Prostate gland (tissue), 2 donors: ENCODE measurements at places on chromosomes 13 and 19. TPM values are rescaled to one million over a fixed set of nuclear protein-coding genes. Genes with fewer than 3 reads are reported as not detected.
A peak's percentile ranks its signal among the peaks of the same experiment; 100 is the strongest.

DNA sequence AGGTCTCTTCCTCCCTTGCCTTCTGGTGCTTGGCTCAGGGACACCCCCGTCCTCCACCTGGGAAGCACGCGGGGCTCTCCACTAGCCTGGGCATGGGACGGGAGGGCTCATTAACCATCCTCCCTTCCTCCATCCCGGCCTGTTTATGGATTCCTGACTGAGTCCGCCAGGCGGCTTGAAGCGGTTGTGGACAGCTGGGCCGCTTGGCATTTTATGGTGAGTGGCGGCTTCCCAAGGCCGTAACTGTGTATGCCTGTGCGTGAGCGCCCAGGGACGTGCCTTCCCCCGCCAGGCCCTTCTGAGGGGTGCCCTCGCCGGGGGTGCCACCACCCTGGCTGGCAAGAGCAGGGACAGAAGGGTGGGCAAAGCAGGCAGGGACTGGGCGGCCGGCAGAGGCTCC lies 202.8 kb downstream of the URI1 start:
- no peaks in the 10 kb centered on the region for H3K4me1 ChIP-seq
- no peaks in the 10 kb centered on the region for H3K36me3 ChIP-seq
- no peaks in the 10 kb centered on the region for H3K27me3 ChIP-seq
- DNase-seq: no peak
- H3K4me3 ChIP-seq: no peak overlapping the region

DNA sequence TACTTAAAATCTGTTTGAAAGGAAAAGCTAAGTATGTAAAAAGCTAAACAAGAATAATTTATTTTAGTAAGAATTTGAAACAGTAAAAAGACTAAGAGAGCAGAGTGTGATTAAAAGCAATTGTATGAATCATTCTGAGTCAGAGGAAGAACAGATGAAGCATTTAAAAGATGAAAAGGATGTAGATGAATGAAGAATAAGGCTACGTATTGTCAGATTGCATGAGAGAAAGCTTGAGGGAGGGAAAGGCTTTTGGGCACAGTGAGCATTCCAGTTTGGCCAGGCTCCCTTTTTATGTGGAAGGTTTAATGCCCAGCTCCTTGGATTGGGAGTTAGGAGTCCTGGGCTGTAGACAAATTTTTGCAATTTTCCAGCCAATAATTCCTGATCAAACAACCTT lies 117.7 kb downstream of the FREM2 start:
- no peak overlapping the region for H3K27ac ChIP-seq
- H3K4me1 ChIP-seq: no peaks in the 10 kb centered on the region
- DNase-seq: no peak

GRCh38 chr13:79212064-79212619 lies 193.9 kb downstream of the RBM26 start:
- no peaks in the 10 kb centered on the region for H3K4me1 ChIP-seq
- no peak overlapping the region for H3K27ac ChIP-seq
- no peaks in the 10 kb centered on the region for H3K36me3 ChIP-seq
- no peaks in the 10 kb centered on the region for H3K27me3 ChIP-seq
- H3K4me3 ChIP-seq: no peak overlapping the region
- no peak for DNase-seq

DNA sequence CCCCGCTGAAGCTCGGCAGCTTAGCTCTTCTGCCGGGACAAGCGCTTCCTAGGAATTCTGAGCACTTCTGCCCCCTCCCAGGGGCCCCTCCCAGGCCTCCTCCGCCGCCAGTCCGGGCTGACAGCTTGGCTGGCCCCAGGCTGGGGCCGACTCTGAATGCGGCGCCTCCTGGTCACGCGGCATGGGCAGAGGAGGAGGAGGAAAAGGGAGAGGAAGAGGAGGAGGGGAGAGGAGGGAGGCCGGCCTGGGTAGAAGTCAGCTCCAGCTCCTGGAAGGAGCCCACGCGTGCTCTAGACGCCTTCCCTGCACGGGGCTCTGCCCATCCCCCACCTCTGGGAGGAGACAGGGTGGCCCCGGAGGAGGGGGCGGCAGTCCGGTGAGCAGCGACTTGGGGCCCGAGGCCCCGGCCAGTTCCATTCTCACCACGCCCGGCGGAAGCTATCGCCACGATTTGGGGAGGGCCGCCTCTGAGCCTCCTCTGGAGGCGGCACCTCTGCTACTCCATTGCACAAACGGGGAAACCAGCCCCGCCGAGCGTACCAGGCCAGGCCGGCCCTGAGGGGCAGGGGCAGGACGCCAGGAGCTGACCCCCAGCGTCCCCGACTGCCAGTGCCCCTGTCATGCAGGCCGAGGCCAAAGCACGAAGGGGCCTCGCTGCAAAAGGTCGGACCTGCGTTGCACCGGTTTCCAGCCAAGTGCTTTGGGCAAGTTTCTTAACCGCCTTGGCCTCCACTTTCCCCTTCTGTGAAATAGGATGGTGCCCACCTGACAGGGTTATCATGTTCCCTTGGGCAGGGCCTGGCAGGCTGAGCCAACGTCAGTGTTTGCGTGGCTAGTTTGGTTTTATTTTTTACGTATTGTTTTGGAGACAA lies 31.6 kb downstream of the CCNE1 start:
- no peaks in the 10 kb centered on the region for H3K27me3 ChIP-seq
- no peak overlapping the region for H3K27ac ChIP-seq
- no peaks in the 10 kb centered on the region for H3K36me3 ChIP-seq
- H3K4me1 ChIP-seq: peaks cover 6% of the 10 kb centered on the region
- peak overlapping the region; percentile 13 for H3K4me3 ChIP-seq

DNA sequence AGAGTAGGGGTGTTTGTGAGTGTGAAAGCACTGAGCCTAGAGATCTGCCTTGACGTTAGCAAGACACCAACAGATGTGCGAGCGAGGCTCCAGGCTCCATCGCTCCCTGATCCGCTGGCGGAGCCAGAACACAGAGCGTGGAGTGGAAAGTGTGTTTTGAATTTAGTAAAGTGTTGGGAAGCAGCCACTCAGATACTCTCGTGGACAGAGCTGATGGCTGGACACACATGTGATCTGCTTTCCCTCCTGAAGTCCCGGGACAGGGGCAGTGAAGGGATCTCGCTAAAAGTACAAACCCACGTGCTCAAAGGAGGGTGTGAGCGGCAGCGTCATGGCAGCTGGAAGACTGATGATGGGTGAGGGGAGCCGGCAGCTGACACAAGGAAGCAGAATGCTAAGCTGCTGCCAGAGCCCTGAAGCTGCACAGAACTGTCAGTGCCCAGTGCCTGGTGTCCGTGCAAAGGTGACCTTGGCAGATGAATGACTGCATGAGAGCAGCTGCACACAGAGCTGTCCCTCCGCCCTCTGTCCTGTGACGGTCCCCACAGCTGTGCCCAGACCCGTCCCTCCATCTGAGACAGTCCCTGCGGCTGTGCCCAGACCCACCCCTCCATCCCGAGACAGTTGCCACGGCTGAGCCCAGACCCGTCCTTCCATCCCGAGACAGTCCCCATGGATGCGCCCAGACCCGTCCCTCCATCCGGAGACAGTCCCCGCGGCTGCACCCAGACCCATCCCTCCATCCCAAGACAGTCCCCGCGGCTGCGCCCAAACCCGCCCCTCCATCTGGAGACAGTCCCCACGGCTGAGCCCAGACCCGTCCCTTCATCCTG lies 29.6 kb upstream of the TMEM255B start:
- peaks cover 5% of the 10 kb centered on the region for H3K27me3 ChIP-seq
- no peak overlapping the region for H3K4me3 ChIP-seq
- no peaks in the 10 kb centered on the region for H3K4me1 ChIP-seq
- no peaks in the 10 kb centered on the region for H3K36me3 ChIP-seq
- DNase-seq: no peak

GRCh38 chr19:17512574-17512939 lies 1.1 kb downstream of the PGLS start:
- H3K27ac ChIP-seq: peak overlapping the region; percentile 99
- no peak for DNase-seq
- H3K4me3 ChIP-seq: peak overlapping the region; percentile 94
- H3K36me3 ChIP-seq: peaks cover 5% of the 10 kb centered on the region
- H3K4me1 ChIP-seq: peaks cover 3% of the 10 kb centered on the region
- H3K27me3 ChIP-seq: no peaks in the 10 kb centered on the region

- no peaks in the 10 kb centered on the region for H3K4me1 ChIP-seq
- DNase-seq: no peak
- no peaks in the 10 kb centered on the region for H3K36me3 ChIP-seq
- H3K27me3 ChIP-seq: no peaks in the 10 kb centered on the region
- no peak overlapping the region for H3K4me3 ChIP-seq
Observed at GRCh38 chr13:113663934-113664333, 3.1 kb upstream of the GRK1 start.

DNA sequence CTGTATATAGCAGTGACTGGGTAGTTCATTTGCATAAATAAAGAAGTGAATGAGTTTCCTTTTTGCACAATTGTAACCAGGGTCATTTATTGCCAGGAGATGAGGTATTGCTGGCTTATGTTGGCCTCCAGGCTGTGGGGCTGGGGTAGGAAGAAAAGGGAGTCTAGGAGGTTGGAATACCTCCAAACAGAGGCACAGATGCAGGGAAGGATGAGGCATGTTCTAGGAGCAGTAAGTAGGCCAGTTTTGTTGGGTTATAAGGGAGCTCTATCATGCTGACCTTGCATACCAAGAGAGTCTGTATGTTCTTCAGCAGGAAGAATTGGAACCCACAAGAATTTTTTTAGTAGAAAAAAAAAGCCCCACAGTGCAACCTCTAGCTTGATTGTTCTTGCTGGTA lies 17.2 kb upstream of the CYSLTR2 start:
- H3K4me3 ChIP-seq: no peak overlapping the region
- H3K27ac ChIP-seq: no peak overlapping the region
- H3K36me3 ChIP-seq: no peaks in the 10 kb centered on the region
- no peaks in the 10 kb centered on the region for H3K4me1 ChIP-seq

GRCh38 chr19:8575467-8575997 lies 1.7 kb downstream of the MYO1F start:
- no peaks in the 10 kb centered on the region for H3K4me1 ChIP-seq
- H3K27me3 ChIP-seq: no peaks in the 10 kb centered on the region
- H3K4me3 ChIP-seq: no peak overlapping the region
- DNase-seq: no peak
- no peak overlapping the region for H3K27ac ChIP-seq

DNA sequence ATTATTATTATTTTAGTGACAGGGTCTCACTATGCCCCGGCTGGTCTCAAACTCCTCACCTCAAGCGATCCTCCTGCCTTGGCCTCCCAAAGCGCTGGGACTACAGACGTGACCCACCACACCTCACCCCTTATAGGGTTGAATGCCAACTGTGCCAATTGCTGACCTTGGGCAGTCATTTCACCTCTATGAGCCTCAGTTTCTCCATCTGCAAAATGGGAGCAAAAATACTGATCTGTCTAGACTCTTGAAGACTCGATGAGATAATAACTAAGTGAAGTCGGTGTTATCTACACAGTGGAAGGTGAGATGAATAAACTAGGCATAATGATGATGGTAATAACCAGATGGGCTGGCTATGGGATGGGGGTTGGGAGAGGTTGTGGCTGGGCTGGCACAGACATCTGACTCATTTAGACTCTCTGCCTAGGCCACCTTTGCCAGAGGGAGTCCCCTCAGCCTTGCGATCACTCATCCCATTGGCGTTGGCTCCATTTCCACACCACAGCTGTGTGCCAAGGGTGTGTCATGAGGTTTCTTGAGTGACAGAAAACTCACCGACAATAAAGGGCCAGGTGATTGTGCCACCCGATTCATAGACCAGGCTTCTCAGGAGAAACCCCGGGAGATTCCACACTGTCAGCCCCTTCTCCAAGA lies at the start of gene CASP14:
TSS of gene CASP14 (plus strand) at position 596 of the 657 bp plus-strand sequence. CDS start 2,772 bp downstream, outside the sequence.
- no peak within 1 kb of the TSS for H3K27ac ChIP-seq
- no peak for DNase-seq
- H3K4me1 ChIP-seq: no peaks in the 10 kb centered on the region
- H3K36me3 ChIP-seq: no peaks in the 10 kb centered on the region
- no peak within 1 kb of the TSS for H3K4me3 ChIP-seq

DNA sequence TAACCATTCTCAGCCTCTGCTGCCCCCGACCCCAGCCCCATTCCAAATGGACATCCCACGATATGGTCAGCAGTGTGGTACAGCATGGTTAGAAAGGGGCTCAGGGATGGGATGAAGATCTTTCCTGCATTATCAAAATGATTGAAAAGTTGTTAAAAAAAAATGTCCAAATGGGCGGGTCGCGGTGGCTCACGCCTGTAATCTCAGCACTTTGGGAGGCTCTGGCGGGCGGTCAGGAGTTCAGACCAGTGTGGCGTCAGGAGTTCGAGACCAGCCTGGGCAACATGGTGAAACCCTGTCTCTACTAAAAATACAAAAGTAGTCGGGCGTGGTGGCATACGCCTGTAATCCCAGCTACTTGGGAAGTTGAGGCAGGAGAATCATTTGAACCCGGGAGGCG lies 54.3 kb upstream of the ZNF254 start:
- no peak for DNase-seq
- H3K4me1 ChIP-seq: peaks cover 5% of the 10 kb centered on the region
- H3K4me3 ChIP-seq: peak overlapping the region; percentile 69
- no peaks in the 10 kb centered on the region for H3K36me3 ChIP-seq
- H3K27ac ChIP-seq: peak overlapping the region; percentile 91

DNA sequence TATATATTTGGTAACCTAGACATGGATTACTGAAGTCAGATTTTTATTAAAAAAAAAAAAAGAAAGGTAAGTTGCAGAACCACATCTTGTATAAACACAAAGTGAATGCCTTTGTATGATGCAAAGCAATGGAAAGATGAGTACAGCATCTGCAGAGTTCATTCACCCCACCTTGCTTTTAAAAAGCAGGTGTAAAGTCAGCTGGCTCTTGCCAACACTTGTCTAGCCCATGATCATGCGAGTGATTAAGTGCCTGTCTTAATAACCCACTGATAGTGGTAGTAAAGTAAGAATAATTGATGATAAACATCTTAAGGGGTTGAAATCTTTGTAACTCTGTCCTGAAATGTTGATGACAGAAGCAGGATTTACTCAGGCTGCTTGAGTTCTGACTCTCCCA lies 710.4 kb downstream of the EFNB2 start:
- no peaks in the 10 kb centered on the region for H3K4me1 ChIP-seq
- no peak overlapping the region for H3K27ac ChIP-seq
- no peaks in the 10 kb centered on the region for H3K36me3 ChIP-seq
- no peaks in the 10 kb centered on the region for H3K27me3 ChIP-seq

DNA sequence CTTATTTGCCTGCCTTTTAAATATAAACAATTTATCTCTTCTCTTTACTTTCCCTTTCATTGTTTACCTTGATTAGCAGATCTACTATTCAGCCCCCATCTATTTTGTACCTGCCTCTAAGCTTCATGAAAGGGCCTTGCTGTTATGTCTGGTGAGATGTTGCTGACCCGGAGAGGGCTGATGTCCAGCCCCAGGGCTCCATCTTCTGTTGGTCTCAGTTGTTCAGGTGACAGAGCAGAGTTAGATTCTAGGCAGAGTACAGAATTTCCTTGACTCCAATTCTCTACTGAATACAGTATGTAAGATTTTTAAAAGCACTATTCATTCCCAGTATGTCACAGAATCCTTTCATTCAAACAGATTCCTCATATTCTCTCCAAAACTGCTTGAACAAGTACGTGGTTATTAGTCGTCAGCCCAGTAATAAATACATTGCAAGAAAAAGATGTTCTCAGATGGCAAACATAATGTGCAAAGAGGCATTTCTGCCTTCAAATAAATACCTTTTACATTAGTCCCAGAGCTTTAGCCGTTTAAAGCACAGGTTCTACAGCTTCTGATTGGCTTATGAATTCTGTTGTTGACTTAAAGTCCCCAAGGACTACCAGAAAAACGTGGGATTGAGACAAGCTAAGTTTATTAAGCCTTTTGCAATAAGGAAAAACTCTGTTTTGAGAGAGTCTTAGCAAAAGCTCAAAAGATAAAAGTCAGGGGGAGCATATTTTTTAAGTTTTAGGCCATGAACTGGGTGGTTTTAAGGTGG lies 159.1 kb downstream of the GPC5 start:
- no peak overlapping the region for H3K27ac ChIP-seq
- no peaks in the 10 kb centered on the region for H3K4me1 ChIP-seq
- no peak for DNase-seq
- H3K4me3 ChIP-seq: no peak overlapping the region
- H3K27me3 ChIP-seq: no peaks in the 10 kb centered on the region

KCTD4 gene
- total RNA-seq: not detected

AP2A1 gene
- 252 TPM for total RNA-seq
